ENCODE measurements at places on chromosomes 7 and 10.

DNA sequence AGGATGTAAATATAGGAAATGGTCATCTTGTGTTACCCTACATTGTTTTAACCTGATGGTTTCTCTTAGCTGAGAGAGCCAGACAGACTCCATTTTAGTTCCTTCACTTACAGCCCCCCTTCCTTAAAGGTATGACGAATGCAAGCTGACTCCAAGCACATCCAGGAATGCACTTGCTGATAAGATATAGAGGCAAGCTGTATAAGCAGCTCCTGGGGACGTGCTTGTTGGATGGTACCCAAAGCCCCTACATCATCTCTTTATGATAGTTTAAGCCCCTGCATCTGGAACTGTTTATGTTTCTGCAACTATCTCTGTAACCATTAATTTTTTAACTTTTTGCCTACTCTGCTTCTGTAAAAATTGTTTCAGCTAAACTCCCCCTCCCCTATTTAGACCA, 41.7 kb downstream of the ZNF25 start:
- no peak for DNase-seq

DNA sequence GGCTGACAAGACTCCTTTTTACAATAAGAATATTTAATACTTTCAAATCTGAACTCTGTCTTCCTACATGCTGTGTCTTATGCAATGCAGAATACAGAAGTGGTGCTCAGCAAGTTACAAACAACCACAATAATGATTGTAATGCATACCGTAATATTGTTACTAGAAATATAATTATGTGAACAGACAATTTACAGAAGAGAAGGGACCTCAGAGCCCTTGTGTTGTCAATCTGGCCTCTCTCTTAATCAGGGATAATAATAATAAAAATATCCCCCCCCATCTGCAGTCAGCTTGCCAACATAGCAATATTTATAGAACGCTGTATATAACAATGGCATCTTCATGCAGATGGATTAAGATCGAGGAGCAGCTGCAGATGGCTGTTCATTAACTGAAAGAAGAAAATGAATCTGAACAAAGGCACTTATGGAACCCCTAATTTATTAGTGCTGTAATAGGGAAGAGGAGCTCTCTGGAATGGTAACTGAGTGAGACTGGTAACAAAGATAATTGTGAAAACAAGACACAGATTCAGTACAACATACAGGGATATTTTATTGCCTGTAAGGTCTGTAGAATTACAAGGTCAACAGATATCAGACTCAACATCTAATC, 106.3 kb downstream of the TMEM26 start:
- peak; percentile 8 for DNase-seq

GRCh38 chr7:50397320-50397970, 52.7 kb downstream of the FIGNL1 start:
- no peak for DNase-seq

DNA sequence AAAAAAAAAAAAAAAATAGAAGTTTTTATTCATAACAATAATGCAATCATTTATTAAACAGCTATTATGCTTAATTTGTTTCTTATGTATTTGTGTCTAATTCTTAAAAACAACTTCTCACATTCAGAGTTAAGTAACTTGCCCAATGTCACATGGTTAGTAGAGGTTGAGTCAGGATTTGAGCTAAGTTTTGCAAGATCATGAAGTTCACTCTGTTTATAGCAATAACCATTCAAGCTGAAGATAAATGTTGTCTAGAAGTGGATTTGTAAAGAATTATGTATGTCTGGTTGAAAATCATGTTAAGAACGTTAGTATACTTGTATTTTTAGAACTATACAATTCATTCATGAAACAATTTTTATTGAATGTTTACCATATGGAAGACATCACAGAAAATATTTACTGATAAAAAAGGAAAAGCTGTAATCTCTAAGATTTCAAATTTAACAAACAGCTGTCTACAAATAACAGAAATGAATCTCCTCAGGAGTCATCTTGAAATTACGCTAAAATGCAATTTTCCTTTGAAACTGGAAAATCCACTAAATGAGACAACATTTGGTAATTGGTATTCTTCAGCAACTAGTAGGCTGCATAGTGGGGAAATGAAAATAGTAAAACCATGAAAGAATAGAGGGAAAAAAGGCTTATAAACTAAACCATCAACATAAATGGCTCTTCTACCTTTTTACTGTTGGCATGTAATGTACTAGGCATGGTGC, 70.5 kb upstream of the AHR start:
- DNase-seq, result no peak

DNA sequence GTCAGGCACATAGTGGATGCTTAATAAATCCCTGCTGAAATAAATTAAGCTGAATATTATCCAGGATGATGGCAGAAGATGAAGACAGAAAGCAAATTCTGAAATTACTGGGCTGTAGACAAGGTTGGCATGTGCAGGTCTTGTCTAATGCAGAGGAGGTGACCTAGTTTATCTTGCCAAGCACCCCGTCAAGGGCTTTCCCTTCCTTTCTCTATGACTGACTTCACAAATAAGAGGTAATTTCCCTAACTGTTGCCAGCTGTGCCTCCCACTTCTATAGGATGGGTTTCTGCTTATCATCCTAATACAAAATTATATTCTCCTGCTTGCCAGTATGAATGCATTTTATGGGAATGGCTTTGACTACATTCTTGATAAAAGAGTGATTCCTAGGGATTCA, 38.0 kb downstream of the LHFPL3 start:
- no peak for DNase-seq

GRCh38 chr10:93437086-93437945, 44.8 kb downstream of the MYOF start:
- DNase-seq, result peak; percentile 100

GRCh38 chr10:122126763-122127659, 138.0 kb downstream of the TACC2 start:
- DNase-seq, result peak; percentile 86

DNA sequence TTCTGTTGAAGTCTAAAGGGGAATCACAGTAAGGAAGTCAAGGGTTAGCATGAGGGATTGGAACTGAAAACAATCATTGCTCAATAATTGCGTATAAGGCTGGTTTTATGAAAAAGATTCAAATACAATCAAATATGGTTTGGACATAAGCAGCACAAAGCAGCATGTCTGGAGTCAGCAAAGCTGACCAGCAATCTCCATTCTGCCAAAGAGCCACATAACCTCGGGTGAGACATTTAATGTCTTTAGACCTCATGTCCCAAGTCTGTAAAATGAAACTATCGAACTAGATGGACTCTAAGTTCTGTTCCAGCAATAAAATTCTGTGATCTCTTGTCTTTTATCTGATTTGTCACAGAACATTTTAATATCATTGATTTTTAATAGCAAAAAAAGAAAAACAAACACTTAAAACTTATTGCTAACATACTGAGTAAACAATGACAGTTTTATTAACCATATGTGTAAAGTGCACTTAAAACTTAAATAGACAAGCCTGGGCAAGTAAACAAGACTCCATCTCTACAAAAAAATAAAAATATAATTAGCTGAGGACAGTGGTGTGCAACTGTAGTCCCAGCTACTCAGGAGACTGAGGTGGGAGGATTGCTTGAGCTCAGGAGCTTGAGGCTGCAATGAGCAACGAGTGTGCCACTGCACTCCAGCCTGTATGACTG, 217.0 kb downstream of the MAGI2 start:
- no peak for DNase-seq

- no peak for DNase-seq
Measured at GRCh38 chr10:102424145-102424544, 3.5 kb downstream of the FBXL15 start.

DNA sequence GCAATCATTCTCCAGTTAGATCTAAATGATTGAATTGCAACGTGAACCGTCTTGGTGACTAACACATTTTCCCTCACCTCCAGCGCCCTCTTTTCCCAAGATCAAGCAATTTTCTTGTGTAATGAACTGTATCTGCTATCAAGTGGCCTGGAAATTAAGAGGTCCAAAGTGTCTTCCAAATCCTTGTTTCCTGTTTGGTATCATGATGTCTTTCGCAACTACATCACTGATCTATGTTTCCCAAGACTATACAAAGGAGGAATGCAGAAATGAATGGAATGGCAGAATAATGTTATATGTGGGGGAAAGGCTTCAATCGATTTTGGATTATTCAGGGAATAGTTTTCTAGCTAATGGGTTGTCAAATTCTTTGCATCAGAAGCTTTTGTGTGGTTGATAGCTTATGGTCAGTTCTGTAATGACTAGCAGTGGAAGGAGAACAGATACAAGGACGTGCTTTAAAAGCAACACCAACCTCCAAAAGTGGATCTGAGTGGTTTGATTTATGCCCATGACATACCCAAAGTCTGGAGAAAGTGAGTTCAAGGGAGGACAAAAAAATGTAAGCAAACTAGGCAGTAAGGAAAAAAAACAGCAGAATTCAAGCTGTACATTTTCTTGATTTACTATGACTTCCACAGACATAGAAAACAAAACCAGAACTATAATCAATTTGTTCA, 14.6 kb upstream of the ZEB1 start:
- peak; percentile 73 for DNase-seq

DNA sequence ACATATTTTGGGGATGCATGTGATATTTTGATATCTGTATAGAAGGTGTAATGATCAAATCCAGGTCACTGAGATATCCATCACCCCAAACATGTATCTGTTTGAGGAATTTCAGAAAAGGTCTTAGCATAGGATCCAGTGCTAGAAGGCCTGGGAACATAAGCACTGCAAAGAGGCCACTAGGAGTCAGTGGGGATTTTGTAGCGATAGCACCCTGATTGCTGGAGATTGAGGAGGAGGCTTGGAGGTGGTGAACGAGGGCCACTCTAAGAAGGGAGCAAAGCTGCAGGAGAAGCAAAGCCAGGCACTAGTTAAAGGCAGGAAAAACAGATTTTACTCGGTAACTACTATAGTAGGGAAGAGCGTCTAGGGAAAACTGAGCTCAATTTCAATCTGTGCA, 324.0 kb downstream of the LHFPL3 start:
- no peak for DNase-seq

- DNase-seq, result no peak
Measured at GRCh38 chr10:123229927-123230630, 75.9 kb downstream of the BUB3 start.

GRCh38 chr7:80641548-80641947, 3.1 kb downstream of the CD36 start:
- peak; percentile 17 for DNase-seq

DNA sequence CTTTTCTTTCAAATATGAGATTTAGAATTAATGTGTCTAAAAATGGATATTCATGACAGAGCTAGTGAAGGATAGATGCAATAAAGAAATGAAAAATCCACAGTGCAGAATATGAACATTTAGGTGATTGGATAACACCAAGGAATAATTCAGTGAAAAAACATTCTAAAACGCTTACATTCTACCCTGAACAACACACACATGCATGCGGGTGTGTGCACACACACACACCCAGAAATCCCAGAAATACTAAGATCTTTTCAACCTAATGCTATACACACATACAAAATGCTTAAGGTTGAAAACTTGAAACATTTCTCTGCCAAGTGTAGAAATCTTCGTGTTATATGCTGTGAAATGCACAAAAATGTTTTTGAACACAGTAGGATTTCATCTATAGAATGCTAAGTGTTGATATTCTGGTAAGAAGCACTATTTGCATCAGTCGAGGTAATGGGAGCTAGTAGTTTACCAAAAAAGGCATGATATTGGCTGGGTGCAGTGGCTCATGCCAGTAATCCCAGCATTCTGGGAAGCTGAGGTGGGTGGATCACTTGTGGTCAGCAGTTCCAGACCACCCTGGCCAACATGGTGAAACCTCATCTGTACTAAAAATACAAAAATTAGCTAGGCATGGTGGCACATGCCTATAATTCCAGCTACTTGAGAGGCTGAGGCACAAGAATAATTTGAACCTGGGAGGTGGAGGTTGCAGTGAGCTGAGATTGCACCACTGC, 600.6 kb downstream of the PHTF2 start:
- DNase-seq, result peak; percentile 43

GRCh38 chr10:46560381-46560780, 3.9 kb upstream of the GPRIN2 start:
- DNase-seq, result no peak

- DNase-seq, result peak; percentile 7
Measured at GRCh38 chr10:55203319-55203718, 402.3 kb upstream of the PCDH15 start.

DNA sequence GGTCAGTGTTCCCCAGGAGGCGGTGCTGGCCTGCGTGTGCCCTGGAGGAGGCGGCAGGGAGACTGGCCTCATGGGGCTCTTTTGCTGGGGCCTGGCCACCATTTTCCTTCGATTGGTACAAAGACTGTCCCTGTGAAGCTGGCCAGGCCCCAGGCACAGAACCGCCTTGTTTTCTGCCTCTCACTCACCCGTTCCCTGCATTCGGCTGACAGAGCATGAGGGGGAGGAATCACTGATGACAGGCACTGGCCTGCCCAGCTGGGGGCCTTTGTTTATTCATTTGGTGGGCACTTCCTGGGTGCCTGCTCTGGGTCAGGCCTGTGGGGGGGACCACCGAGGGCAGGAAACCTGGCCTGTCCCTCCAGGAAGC, 139.2 kb downstream of the FAM53B start:
- DNase-seq, result no peak

- peak; percentile 48 for DNase-seq
Measured at GRCh38 chr7:34453150-34453549, 204.9 kb upstream of the NPSR1 start.

DNA sequence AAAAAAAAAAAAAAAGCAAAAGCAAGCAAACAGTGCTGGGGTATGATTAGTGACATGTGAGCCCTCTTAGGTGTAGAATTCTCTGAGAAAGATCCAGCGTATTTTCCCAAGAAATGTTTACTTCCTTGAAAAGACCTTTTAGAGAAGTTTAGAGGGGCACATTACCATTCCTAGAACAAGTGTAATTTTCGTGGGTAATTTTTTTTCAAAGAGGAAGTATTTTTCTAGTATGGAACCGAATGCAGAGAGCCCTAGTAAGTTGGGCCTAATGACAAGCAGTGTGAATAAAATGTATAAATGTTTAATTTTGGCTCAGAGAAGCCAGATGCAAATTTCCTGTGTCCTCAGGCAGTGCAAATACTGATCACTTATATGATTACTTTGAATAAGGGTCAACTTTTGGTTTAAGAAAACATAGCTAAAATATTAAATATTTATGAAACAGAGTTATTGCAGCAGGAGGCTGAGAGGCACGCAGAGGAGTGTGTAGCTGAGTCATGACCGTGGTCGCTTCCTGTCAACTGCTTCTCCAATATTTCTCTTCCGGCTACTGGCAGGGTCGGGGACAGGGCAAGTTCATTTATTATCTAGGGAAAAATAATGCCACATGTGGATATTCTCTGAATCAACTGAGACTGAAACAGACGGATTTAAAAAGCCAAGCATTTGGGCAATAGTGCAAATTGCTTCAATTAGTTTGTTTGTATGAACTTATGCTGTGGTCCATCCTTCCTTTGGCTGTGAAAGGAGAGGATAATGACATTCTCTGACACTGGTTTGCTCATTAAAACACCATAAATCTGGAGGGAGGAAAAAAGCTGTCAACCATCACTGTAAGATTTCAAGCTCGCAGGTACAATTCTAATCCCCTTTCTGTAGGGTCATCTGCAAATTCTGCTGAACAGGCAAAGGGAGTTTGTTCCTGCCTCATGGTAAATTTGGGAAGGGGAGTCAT, 495.2 kb downstream of the GLRX3 start:
- DNase-seq, result no peak

DNA sequence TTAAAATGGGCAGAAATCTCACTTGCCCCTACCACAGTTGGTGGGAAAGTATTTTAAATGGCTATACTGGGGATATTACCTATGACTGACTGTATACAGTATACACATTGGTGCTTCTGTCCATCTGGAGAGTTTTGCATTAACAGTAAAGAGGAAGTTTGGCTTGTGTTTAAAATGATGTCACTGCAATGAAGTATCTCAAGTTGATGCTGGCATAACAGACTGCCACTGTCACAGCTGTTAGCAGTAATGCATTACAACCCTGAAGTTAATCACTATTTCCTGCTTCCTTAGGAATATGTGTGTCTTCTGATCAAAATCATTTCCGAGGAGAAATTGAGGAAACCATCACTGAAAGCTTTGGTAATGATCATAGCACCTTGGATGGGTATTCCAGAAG, 1.9 kb downstream of the DKK1 start:
- DNase-seq, result peak; percentile 18

Measured in fibroblast of skin of right quadriceps (primary cell).